NAMALWA (cell line): ENCODE measurements at places on chromosomes 7 and 10.

- no peak for DNase-seq
Observed at GRCh38 chr10:68732651-68733050, 11.6 kb downstream of the CCAR1 start.

DNA sequence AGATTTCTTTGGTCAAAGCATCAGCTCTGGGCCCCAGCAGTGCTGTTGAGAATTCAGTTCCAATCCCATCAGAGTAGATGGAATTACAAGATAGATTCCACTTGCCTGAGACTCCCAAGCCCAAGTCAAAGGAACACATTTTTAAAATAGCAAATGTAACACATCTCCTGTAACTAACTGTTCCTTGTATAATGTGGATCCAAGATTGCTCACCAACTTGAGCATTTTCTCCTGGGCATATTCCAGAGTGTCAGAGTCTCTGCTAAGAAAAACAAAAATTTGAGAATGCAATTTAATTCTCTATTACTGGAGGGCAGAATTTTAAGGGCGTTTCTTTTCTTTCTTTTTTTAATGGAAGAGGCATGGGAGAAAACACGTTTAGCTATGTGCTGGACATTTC lies 136.7 kb downstream of the NEBL start:
- no peak for DNase-seq

DNA sequence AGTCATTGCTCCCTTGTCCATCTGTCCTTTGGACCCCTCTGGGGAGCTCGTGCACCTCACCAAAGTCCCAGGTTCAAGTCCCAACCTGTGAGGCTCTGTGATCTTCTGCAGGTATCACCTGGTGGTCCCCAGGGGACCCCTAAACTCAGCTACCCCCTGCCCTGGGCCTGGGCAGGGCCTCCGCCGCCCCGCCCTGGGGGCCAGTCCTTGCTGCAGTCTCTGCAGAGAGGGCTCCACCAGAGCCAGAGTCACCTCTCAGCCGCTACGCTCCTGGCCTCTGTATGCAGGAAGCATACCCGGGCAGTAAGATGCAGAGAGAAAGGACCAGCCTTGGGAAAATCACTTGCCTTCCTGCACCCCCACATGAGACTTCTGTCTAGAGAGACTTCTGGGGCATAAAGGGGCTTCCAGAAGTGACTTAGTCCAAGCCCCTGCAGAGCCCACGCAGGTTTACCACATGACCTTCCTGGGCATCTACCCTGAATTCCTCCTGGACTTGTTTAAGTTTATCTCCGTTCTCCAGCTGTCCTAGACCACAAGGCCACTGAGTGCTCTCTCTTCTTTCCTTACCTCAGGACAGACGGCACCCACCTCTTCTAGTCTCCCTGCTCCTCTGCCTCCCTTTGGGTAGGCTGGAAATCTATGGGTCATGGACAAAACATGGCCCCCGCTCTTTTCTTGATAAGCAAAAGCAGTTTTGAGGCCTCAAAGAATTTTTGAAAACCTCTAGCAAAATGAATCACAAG lies 21.2 kb downstream of the CALML5 start:
- no peak for DNase-seq

DNA sequence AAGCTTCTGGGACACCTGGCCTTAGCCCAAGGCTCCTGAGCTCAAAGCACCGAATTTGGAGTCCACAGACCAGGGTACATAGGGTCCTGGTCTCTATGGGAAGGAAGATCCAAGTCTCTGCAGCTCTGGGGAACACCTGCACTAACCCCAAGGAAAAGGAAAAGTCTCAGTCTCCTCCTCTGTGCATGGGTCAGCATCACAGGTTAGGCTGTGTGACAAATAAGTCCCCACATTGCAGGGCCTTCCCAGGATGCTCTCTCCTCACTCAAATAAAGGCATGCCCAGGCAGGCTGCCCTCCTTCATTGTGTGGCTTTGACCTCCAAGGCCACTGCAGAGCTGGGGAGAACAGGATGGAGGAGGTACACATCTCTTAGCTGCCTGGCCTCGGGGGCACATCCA lies 121.0 kb upstream of the ZMIZ1 start:
- no peak for DNase-seq

DNA sequence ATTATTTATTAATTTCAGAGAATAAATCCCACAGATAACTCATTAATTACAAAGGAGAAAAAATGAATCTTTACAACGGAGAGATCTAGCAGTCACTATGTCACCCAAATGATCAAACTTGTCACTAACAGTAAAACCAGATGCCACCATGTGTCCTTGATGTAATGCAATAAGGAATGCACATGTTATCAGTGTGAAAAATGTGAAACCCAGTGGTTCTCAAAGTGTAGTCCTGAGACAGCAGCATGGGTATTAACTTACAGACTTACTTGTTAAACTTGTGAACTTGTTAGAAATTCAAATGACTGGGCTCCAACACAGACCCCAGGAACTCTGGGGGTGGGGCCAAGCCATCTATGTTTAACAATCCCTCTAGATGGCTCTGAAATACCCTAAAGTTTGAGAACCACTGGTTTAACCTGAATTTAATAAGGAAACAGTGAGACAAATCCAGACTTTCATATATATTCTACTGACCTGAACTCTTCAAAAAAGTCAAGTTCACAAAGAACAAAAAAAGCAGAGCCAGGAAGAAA lies 77.4 kb downstream of the RNLS start:
- DNase-seq: no peak

GRCh38 chr7:70421319-70421718 lies 710.6 kb upstream of the GALNT17 start:
- DNase-seq: no peak

DNA sequence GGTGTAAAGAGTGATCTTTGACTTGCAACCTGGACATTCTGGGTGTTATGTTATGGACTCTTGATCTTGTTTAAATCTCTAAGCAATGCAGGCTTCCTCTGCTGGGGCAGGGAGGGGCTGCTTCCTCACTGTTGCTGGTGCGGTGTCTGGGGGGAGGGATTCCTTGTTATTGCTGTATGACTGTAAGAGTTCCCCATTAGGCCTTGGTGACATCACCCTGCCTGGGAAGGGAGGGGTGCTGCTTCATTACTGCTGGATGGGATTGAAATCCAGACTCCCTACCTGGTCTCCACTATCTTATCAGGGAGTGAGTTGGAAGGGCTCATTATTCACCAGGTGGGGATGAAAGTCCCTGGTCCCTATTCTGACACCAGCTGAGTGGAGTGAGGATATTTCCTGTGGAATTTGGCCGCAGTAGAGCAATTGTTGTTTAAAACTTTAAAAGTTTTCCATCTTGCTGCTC lies 8.8 kb downstream of the OGDH start:
- no peak for DNase-seq

- DNase-seq: no peak
Observed at GRCh38 chr7:35820858-35821257, 20.0 kb downstream of the SEPTIN7 start.

DNA sequence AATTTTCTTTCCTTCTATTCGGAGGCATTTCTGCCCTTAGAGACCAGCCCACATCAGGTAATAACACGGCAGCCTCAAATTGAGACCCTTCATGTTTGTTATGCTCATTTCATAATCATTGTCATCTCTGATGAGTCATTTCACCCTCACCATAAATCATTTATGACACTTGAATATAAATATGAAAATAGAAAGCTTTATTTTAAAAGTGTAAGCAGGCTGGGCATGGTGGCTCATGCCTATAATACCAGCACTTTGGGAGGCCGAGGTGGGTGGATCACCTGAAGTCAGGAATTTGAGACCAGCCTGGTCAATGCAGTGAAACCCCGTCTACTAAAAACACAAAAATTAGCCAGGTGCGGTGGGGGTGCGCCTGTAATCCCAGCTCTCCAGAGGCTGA lies 57.4 kb upstream of the EGFR start:
- no peak for DNase-seq

GRCh38 chr10:49176310-49177268 lies 11.6 kb downstream of the TMEM273 start:
- no peak for DNase-seq

GRCh38 chr7:100705320-100705752 lies 585 bp upstream of the POP7 start:
- DNase-seq: peak; percentile 92

- DNase-seq: no peak
Observed at GRCh38 chr10:119501690-119502089, 40.8 kb downstream of the RGS10 start.

DNA sequence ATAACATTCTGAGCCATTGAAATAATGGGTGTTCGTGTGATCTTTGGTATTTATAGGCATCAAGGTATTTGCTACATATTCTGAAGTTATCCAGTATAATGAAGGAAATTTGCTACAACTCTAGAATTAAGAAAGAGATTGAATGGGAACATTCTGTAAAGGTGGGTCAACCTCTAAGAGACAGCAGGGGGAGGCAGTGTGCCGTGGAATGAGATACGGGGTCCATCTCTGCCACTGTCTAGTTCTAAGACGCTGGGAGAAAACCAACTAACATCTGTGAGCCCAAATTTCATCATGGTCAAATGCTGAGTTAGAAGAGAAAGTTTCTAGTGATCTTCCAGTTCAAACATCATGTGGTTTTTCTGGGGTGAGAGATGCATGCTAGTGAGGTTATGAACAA lies 368.9 kb downstream of the SORCS1 start:
- peak; percentile 26 for DNase-seq

DNA sequence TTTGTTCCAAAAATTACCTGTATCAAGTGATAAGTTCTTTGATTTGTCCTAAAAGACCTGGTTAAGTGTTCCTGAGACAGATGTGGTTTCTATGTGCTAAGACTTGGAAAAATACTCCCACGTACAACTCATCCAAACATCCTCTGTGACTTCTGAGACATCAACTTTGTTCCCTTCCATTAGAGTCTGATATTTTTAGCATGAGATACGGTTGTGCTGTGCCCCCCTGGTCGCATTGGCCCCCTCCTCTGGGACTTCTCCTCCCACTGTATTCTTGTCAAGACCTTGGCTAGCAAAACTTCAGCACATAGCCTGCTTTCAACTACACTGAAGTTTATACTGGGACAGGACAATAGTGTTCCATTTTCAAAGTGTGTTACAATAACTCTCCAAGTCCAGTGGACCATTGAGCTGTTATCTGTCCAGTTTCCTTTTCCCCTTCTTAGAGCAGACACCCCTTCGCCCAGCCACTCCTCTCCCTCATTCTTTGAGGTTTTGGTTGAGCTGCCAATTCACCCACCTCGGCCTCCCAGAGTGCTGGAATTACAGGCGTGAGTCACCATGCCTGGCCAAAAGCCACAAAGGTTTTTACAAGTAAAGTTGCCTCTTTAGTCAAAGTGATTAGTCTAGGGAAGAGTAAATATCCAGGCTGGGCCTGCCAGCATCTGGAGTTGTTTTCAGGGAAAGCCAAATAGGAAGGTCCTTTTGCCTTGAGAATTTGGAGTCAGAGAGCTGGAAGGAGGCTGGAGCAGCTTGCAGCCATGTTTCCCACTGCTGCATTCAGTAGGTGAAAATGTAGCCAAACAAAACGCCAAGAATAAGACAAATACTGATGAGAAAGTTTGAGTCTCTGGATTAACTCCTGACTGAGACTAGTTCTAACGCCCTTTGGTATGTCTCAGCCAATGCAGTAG lies 17.8 kb upstream of the PDLIM1 start:
- no peak for DNase-seq

- DNase-seq: no peak
Observed at GRCh38 chr7:121288894-121289293, 39.9 kb upstream of the WNT16 start.

- DNase-seq: peak; percentile 59
Observed at GRCh38 chr7:101058355-101058754, 26.9 kb upstream of the TRIM56 start.

GRCh38 chr7:18566829-18567228 lies 71.3 kb downstream of the HDAC9 start:
- peak; percentile 97 for DNase-seq

DNA sequence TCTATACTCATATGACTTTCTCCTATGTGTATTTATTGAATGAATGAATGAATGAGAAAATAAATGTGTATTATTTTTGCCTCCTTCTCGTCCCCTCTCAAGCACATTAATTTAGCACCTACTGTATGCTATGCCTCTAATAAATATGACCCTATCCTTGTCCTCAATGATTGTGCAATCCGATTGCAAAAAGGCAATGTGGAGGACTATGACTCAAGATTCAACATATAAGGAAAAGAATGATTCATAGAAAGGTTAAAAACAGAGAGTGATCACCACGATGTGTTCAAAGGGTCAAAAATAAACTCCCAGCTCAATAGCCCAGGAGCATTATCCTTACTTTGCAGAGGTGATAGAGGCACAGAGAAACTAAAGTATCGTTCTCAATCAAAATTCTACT lies 322.8 kb upstream of the SORCS1 start:
- no peak for DNase-seq

GRCh38 chr7:55912748-55913158 lies 25.5 kb downstream of the ZNF713 start:
- DNase-seq: no peak

GRCh38 chr7:27113991-27114769 lies 11.7 kb upstream of the HOXA2 start:
- no peak for DNase-seq

DNA sequence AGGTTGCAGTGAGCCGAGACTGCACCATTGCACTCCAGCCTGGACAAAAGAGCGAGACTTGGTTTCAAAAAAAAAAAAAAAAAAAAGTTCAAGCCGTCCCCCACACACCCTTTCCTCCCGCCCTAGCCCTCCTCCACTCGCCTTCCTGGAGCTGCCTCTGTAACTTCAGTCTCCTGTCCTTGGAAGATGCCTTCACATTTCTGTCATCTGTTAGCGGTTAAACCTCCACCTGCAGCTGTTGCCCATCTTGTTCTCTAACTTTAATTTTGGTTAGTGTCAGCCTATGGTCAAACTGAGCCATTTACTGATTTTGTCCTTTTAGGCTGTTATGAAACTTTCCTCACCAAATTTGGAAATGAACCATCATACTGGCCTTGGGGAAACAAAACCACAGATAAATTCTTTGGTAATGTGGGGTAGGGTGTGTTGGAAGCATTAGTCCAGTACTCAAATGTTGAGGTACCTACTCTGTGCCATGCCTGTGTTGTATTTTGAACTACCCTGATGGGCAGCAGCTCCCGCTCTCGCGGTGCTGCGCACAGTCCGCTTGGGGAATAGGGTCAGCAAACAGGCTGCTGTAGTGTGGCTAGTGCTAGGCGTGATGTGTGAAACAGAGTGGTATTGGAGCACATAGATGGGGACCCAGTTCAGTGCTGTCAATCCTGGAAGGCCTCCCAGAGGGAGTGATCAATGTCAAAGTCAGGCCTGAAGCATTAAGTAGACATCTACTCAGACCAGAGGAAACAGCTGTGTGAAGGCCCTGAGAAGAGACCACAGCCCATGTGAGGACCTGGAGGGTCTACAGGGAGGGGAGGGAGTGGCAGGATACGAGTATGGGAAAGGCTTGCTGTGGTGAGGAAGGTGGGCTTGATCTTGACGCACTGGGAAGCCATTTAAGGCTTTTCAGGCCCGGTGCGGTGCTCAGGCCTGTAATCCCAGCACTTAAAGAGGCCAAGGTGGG lies 26.9 kb downstream of the SFXN4 start:
- DNase-seq: no peak

GRCh38 chr7:28900311-28900710 lies 57.8 kb downstream of the TRIL start:
- DNase-seq: no peak
